RKO (cell line): ENCODE measurements at places on chromosomes 5 and 9.

DNA sequence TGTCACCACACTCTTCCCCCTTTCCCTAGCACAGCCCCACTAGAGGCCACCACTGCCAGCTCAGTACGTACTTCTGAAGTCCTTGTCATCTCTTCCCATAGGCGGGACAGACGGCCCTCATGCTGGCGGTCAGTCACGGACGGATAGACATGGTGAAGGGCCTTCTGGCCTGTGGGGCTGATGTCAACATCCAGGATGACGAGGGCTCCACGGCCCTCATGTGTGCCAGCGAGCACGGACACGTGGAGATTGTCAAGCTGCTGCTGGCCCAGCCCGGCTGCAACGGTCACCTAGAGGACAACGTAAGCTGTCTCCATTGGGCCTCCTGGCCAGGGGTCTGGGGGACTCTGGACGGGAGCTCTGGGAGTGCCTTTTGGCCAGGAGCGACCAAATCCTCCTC lies 99.4 kb upstream of the DMRT1 start:
- DNase-seq: no peak

GRCh38 chr5:57895766-57896165 lies 413.2 kb upstream of the ACTBL2 start:
- no peak for DNase-seq

GRCh38 chr9:108182950-108183381 lies 672.8 kb downstream of the ACTL7B start:
- no peak for DNase-seq

- DNase-seq: no peak
These were observed 111.8 kb upstream of the ACTBL2 start for GRCh38 chr5:57594436-57594835.

- DNase-seq: no peak
These were observed 255.4 kb downstream of the GOLPH3 start for GRCh38 chr5:31918739-31919138.

- no peak for DNase-seq
These were observed 284.8 kb downstream of the SEC61B start for GRCh38 chr9:99506747-99507348.

- no peak for DNase-seq
These were observed 6.7 kb upstream of the GCNT4 start for GRCh38 chr5:75058986-75059535.

DNA sequence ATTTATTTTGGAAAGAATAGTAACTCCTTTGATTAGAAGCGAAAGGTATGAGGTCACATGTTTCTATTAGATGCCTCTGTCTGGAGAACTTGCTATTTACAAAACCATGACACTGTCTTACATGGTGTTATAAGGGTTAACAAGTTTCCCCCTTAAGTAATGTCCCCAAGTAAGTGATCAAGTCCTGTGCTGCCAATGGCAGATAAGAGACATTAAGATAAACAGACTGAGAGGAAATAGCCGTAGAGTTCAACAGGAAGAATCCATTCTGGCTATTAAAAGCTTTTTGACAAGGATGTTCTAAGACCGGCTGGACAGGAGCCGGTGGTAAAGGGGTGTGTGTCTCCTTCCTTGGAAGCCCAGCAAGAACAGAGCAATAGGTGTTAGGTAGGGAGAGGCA lies 257.5 kb downstream of the GADD45G start:
- DNase-seq: no peak

- no peak for DNase-seq
These were observed 3.7 kb upstream of the FSD1L start for GRCh38 chr9:105444130-105444529.

GRCh38 chr9:134792627-134793026 lies 88.0 kb upstream of the FCN2 start:
- no peak for DNase-seq

GRCh38 chr5:10990634-10991033 lies 229.6 kb upstream of the DAP start:
- no peak for DNase-seq

GRCh38 chr9:120312031-120312430 lies 267.9 kb downstream of the CDK5RAP2 start:
- no peak for DNase-seq

DNA sequence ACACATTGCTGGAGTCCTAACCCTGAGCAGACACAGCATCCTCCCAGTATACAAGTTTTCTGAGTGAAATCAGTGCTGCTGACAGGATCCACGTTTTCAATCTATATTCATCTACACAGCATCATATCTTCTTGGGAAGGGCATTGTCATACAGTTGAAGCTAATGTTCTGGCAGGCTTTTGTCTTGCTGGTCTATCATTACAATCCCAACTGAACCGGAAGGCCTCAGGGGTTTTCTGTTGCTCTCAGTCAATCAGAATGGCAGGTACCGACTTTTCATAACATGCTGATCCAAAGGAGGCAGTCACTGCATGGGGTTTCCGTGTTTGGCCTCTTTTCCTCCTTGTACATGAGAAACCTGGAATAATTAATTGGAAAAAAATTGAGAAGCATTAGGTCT lies 2118.8 kb upstream of the WWC1 start:
- no peak for DNase-seq

GRCh38 chr5:36297653-36298052 lies 4.0 kb downstream of the RANBP3L start:
- DNase-seq: no peak

GRCh38 chr5:44402084-44402483 lies 12.9 kb upstream of the FGF10 start:
- DNase-seq: no peak

DNA sequence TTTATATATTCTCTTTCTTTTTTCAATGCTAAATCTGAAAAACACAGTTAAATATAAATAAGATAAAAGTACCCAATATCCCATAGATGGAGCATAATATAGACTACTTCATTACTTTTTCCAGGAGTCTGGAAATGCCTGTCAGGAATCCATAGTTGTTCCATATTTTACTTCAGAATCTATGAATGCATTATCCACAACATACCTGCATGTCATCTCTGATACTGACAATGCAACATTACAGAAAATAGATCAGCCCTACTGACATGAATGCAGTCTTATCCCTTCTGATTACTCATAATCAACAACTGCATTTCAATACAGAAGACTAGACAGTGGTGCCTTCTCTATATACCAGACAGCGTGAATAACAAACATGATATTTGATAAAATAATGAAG lies 517.6 kb downstream of the PTPRD start:
- DNase-seq: no peak

- DNase-seq: peak; percentile 25
These were observed 876 bp upstream of the JAK2 start for GRCh38 chr9:4984171-4984620.

DNA sequence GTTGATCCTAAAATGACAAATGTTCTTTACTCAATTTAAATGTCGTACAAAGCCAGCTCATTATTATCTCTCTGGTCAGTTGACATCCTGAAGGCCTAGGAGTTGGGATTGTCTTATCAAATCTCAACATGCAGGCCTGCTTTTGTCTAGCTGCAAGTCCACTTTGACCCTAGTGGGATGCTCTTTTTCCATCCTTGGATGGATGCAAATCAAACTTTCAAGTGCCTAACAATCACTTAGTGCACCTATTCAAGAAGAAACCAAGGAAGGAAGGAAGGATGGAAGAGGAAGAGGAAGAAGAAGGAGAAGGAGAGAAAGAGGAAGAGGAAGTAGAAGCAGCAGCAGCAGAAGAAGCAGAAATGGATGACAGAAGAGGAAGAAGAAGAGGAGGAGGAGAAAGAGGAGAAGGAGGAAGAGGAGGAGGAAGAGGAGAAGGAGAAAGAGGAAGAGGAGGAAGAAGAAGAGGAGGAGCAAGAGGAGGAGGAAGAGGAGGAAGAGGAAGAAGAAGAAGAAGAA lies 109.6 kb downstream of the PIK3R1 start:
- no peak for DNase-seq

GRCh38 chr5:141603923-141604717 lies 14.7 kb downstream of the DIAPH1 start:
- peak; percentile 87 for DNase-seq

GRCh38 chr5:91423871-91424270 lies 40.8 kb upstream of the ARRDC3 start:
- no peak for DNase-seq

DNA sequence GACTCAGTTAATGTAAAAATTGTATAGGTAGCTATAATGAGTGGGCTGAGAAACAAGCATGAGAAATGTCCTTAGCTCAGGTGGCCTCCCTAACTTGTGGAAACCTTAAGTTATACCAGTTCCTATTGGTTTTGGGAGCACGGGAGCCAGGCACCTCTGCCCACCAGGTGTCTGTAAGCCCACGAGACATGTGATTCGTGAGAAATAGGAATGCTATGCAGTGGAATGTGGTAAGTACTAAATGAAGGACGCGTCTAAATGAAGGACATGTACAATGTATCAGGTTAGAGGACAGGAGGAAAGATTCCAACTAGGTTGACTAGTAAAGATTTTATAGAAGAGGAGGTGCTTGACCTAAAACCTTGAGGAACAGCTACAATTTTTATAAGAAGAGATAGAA lies 46.0 kb upstream of the F2RL2 start:
- no peak for DNase-seq

GRCh38 chr5:35247648-35248034 lies 17.4 kb upstream of the PRLR start:
- no peak for DNase-seq

DNA sequence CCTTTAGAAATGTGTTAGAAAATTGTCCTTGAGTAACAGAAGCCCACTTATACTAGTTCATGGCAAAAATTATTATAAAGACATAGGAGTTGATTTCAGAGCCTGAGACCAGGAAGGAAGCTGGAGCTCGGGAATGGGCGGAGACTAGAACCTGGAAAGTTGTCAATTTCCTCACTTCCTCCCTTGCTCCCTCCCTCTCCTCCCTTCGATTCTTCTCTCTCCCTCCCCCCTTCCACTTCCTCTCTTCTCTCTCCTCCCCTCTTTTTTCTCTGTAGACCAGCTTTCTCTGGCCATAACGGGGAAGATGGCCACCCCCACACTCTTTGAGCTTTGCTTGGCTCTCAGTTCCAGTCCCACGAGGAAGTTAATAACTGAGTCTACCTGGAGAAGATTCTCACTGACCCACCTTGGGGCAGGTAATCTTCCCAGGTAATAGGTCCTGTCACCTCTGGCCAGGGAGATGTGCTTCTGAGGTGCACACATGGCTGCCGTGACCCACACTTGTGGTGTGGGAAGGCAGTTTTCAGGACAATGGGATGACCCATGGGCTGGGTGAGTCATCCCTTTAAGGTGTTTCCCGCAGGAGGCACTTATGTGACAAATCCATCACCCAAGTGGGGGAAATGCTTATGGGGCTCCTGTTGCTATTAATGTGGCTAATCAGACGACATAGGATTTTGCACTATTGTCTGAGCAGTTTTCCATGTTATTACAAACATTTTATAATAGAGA lies 78.7 kb downstream of the HSPA4 start:
- DNase-seq: no peak

DNA sequence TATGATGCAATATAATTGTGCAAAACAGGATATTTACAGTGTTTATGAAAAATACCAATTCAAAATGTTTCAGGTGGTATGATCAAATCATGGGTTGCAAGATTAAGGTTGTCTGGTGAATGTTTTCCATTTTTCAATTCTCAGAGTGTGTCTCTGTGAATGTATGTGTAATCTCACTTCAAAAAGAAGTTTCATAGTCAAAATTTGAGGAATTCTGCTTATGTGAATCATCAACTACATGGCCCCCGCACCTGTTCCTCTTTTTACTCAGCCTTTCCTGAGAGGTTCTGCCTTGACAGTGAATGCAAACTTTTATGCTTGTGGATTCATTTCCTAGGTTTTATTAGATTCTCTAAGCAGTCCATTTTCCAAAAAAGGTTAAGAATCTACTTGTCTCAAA lies 32.1 kb downstream of the KCTD16 start:
- DNase-seq: no peak

DNA sequence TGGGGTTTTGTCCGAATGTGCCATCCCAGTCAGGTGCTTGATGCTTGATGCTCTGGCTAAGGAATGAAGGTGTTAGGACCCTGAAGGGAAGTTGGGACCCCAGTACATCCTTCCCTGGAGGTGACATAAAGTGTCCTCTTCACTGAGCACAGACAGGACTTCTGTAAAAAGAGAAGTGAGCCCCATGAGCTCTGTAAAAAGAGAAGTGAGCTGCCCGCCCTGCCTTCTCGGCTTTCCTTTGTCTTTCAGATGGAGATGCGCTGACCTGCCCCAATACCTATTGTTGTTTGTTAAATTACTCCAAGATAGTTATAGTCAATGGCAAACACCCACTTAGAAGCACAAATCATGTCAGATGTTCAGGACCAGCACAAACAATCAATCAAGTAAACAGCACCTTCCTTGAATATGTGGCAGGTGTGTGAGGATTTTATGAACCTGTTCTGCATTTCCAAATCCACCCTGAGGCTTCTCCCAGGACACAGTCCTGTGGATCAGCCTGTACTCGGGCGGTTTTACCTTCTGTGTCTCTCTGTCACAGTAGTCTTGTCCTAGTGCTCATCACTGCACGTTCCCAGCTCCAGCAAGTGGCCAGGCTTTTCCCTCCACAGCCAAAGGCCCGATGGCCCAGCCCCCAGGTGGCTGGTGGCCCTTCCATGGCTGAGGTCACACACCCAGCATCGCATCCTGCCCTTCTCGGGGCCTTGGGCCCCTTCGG lies 191.4 kb downstream of the MTRR start:
- no peak for DNase-seq

GRCh38 chr5:173852790-173853359 lies 35.3 kb upstream of the CPEB4 start:
- DNase-seq: no peak

DNA sequence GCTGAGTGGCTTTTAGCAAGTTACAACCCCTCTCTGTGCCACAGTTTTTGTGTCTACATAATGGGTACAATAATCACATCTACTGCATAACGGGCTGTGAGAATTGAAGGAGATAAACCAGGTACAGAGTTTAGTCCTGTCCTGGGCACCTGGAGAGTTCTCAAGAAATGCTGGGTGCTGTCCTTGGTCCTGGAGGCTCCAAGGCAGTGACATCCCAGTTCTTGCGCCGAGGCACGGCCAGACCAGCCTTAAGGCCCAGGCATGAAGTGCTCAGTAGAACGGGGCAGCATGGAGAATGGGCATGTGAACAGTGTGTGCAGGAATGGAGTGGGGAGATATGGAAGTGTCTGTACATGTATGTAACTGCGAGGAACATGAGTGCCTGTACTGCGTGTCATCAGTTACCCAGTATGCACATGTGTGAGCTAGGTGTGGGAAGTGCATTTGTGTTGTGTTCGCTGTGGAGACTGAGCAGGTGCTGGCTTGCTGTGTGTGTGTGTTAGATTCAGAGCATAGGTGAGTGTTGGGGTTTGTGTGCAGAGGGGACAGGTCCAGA lies 6.3 kb upstream of the UNC5A start:
- peak; percentile 35 for DNase-seq

DNA sequence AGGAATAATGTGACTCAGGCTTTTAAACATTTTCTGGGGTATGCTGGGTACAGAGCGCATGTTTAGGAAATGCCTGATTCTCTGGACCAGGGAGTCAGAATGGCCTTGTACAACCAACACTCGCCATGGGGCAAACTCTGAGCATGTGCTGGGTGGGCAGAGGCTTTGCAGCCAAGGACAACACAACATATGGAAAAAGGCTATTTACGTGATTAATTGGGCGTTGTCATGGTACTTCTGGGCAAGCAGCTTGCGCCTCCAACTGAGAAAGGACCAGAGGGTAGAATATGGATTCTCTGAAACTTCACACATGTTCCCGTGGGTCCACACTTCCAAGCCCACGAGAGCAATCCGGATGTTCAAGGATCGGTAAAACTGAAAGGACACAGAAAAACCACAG lies 49.1 kb downstream of the NIPAL4 start:
- DNase-seq: no peak
